ENCODE measurements at places on chromosomes 16 and 17. TPM values are rescaled to one million over a fixed set of nuclear protein-coding genes. Genes with fewer than 3 reads are reported as not detected.

TBC1D3H gene
- total RNA-seq, result not detected

CCDC92B gene
- not detected for total RNA-seq

IL21R gene
- 0.09 TPM for total RNA-seq

RASD1 gene
- 2.7 TPM for total RNA-seq

STAC2 gene
- total RNA-seq, result not detected

KAT2A gene
- 4.9 TPM for total RNA-seq

CACNG1 gene
- not detected for total RNA-seq

RND2 gene
- 0.09 TPM for total RNA-seq

TMEM204 gene
- total RNA-seq, result 170 TPM

PSME3IP1 gene
- total RNA-seq, result 47.6 TPM

KRTAP4-4 gene
- total RNA-seq, result not detected

ALOX15B gene
- total RNA-seq, result not detected

C16orf89 gene
- not detected for total RNA-seq

Measured in dermis lymphatic vessel endothelial cell (primary cell).